ENCODE measurements at places on chromosomes 1 and 21.
A peak's percentile ranks its signal among the peaks of the same experiment; 100 is the strongest.

DNA sequence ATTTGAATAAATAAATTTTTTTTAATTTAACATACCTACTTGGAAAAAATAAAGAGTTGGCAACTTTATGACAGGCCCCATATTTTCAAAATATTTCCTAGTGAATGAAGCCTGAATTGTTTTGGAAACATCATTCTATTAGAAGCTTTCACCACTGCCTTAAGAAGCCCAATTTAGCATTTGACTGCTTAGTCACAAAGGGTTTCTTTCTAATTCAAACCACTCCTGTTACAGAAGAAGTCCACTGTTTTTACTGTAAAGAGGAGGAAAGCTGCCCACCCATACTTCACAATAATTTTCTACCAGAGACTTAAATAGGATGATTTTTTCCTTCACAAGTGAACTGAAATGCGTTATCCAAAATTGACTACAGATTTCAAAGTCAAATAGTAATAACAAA is 534.6 kb upstream of the PTBP2 start:
- no peak for DNase-seq

DNA sequence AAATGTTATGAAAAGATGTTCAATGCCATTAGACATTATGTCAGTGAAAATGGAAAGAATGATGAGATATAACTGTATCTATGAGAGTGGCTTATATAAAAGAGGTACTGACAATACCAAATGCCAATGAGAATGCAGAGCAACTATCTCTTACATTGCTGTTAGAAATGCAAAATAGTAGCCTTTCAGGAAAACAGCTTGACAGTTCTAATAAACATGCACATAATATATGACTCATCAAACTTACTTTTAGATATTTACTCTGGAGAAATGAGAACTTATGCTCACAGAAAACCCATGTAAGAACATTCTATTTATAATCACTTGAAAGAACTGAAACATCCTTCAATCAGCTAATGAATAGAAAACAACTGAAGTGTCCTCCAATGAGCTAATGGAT is 996.7 kb upstream of the ADGRL4 start:
- DNase-seq, result no peak

DNA sequence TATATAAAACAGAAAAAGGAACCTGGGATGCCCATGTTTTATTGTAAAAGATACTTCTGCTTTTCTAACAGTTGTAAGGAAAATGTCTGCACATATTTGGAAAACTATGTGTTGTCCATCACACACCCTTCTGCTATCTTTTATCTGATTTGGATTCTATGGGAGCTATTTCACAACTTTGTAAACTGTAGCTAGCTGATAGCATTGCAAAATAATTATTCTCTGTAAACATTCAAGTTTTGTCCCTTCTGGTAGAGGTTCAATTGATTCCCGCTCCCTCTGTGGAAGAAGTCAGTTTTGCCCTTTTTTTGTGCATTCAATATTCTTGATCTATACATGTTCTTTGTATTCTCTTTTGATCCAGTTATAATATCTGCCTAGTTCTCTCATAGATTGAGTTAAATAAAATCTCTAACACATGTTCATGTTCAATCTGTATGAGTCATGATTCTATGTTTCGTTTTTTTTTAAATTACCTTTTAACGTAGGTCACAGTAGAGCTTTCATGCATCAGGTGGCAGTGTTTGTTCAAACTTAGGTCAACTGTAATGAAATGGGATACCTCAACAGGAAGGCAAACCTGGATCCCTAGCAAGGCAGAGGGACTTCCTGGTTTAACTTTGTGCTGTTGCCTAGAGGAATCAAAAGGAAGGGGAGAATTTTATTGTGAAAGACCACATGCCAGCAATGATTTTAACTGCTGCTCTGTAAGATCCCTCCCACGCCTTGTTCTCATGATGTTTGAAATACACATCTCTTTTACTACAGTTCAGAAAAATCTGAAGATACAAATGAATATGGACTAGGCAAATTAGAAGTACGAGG is 26.0 kb upstream of the BCL9 start:
- DNase-seq, result peak; percentile 77

DNA sequence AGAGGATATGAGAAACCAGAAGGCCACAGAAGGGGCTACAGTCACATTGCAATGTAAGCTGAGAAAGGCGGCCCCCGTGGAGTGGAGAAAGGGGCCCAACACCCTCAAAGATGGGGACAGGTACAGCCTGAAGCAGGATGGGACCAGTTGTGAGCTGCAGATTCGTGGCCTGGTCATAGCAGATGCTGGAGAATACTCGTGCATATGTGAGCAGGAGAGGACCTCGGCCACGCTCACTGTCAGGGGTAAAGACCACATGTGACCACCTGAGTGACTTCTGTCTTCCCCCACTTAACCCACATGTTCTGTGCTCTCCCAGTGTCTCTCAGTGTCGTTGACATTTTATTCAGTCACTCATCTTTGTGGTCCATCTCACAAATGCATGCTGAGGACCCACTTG is 92.1 kb downstream of the OBSCN start:
- DNase-seq, result no peak

DNA sequence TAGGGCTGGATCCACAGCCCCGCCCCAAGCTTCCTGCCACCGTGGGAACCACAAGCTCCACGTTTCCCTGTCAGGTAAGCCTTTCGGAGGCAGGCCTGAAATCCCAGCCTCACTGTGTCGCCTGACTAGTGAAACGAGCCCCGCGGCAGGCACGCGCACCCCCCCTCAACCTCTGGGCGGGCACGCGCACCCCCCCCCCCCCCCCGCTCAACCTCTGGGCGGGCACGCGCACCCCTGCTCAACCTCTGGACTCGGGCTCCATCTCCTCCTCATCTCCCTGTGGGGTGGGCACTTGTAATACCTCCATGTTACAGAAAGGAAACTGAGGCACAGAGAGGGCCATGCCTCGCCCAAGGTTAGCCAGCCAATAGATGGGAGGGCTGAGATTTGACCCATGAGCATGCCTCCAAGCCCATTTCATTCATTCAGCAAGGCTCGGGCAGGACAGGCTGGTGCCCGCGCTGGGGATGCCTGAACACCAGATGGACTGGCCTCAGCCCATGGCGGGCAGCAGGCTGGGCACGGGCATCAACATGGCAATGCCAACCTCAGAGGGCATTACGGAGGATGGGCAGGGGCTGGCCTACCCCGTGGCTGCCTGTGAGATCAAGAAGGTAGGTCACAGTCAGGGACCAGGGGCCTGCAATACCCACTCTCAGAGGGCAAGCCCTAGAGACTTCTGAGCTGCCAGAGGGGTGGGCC is 4.7 kb downstream of the CFAP410 start:
- DNase-seq, result no peak

GRCh38 chr1:175090780-175091179 is 23.1 kb downstream of the TNN start:
- DNase-seq, result no peak

- no peak for DNase-seq
Observed at GRCh38 chr1:68046423-68046822, 4.0 kb downstream of the DIRAS3 start.

GRCh38 chr1:233665575-233666270 is 51.8 kb downstream of the KCNK1 start:
- no peak for DNase-seq

GRCh38 chr1:36890776-36891175 is 143.5 kb downstream of the GRIK3 start:
- DNase-seq, result no peak

- DNase-seq, result no peak
Observed at GRCh38 chr1:184895086-184895485, 79.2 kb downstream of the NIBAN1 start.

DNA sequence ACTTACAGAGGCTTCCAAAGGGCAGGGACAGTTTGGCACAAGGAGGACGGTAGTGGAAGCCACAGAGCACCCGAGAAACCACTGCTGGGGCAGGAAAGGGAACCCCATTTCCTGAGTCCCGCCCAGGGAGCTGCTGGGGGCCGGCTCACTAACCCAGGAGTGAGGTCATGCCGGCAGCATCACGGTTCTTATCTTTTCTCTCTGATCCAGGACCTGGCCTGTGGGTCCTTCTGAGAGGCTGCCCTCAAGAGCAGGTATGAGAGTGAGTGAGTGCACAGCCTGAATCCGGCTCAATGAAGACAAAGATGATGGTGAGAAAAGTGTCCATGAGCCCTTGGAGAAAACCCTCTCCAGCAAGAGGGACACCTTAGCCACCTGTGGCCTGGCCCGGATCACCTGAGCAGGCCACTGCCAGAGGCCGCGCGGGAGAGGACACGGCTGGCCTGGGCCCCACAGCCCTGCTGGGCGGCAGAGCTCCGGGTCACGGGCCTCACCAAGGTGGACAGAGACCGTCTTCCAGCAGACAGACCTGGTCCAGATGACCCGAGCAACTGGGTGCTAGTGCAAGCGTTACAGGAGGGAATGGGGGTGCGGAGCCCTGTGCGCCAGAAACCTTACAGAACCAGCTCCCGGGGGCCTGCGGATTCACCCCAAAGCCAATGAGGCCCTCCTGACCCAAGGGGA is 94.9 kb downstream of the RIPK4 start:
- DNase-seq, result no peak

GRCh38 chr21:38816400-38816977 is 10.8 kb downstream of the ETS2 start:
- DNase-seq, result no peak

GRCh38 chr1:204357551-204358490 is 1.9 kb downstream of the PLEKHA6 start:
- no peak for DNase-seq

- peak; percentile 34 for DNase-seq
Observed at GRCh38 chr1:13583966-13584791, 547 bp downstream of the PDPN start.

- DNase-seq, result no peak
Observed at GRCh38 chr1:174766727-174767126, 233.0 kb upstream of the CACYBP start.

DNA sequence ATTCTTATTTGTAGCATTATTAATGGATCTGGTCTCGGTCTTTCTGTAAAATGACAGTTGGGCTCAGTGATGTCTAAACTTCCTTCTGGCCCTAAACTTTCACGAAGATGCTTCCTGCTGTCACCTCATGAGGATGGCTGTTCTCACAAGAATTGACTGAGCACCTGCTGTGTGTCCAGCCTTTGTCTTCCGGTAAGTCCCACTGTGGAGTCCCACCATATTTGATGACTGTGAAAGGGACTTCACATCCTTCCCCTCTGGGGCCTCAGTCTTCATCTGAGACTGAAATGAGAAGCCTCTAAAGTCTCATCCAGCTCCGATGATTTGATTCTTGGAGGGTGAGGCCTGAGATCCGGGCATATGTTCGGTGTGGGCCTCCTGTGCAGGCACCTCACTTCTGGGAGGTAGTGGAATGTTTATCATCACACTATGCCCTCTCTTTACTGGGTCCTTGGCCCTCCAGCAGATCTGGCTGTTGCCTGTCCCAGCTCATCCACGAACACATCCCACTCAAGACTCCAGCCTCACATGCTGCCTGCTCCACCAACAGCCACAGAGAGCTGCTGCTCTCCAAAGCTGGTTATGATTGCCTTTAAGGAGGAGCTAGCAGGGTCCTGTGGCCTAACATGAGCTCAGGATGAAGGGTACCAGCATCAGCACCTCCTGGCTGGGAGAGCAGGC is 95.8 kb downstream of the KCNN3 start:
- no peak for DNase-seq

DNA sequence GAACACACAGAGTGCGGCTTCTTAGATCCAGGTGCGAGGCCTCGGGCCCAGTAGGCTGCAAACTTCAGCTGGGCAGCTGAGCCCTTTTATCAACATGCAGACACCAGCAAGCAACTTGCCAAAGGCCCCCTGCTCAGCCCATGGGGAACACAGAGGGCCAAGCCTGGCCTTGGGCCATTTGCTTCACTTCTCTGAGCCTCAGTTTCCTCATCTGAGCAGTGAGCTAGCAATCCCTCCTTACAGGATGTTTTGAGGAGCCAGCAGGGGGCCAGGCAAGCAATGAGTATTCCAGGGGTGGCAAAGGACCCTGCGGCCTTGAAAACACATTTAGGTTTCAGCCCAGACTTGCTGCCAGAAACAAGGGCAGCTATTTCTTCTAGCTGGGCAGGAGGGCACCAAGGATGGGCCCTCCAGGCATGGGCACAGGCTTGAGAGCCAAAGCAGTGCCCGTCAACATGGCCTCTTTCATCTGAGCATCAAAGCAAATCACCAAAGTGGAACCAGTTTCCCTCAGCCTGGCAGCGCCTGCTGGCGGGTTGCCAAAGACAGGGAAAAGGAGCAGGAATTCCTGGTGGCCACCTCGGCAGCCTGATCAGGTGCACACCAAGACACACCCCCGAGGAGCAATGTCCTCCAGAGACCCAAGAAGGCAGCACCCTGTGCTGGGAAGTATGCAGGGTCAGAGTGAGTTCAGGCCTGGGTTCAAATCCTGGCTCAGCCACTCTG is 1.4 kb downstream of the MATN1 start:
- DNase-seq, result no peak

- DNase-seq, result no peak
Observed at GRCh38 chr1:208919371-208919770, 664.1 kb upstream of the CAMK1G start.

GRCh38 chr1:148010527-148010926 is 82.3 kb downstream of the GPR89B start:
- no peak for DNase-seq

DNA sequence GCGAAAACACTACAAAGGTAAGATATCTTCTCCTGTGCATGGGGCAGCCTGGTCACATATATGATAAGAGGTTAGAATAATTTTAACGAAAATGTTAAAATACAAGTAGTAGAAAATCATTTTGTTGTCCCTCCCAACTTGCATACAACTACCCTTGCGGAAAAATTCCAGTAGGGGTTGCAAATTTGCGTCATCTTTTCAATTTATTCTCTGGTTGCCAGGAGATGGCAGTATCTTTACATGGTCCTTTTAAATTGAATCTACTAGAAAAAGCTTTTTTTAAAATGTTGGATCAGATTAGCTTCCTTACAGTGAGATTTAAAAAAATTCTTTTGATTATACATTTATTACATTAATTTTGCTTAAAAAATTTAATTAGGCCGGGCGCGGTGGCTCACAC is 10.9 kb downstream of the S100PBP start:
- peak; percentile 52 for DNase-seq

DNA sequence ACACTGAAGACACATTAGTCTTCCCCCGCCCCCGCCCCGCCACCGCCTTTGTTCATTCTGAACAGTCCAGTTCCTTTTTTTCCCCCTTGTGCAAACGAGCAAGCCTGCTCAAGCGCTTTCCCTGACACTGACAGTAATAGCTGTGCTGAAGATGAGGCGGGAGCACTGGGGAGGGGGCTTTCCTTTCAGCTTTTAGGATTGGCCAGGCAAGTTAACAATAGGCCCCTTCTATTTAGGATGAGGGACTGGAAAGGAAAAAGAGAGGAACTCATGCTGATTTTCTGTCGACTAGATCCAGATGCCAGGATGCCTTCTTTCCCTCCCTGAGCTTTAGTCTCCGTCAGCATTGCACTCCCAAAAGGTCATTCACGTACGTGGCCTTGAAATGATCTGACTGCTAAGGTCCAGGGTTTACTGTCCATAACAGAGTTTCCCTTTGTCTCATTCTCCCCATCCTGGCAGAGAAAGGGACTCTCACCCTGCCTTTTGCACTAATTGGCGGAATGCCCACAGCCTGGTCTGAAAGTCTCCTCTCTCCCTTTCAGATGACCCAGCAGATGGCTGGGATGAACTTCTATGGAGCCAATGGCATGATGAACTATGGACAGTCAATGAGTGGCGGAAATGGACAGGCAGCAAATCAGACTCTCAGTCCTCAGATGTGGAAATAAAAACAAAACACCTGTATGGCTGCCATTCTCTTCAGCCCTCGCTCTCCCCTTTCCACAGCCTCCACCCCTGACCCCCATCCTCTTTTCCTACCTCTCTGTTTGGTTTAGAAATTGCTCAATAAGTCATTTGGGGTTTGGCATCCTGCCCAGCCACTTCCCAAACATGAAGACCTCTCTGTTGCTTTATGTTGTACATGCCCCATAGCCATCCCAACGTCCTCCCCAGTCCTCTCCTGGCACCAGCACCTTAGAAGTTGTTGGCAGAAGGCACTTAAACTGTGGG is 28.6 kb upstream of the ZFP69B start:
- DNase-seq, result peak; percentile 19

Measured in choroid plexus epithelial cell (primary cell).